Right atrium auricular region (tissue), 2 donors: ENCODE measurements at places on chromosomes 4 and X.

GRCh38 chr4:6869944-6870343 lies 39.7 kb upstream of the TBC1D14 start:
- DNase-seq = no peak
- H3K4me3 ChIP-seq = no peak overlapping the region
- H3K4me1 ChIP-seq = no peaks in the 10 kb centered on the region
- H3K36me3 ChIP-seq = peaks cover 60% of the 10 kb centered on the region

GRCh38 chr4:96486563-96486962 lies 646.7 kb downstream of the PDHA2 start:
- no peak overlapping the region for H3K4me3 ChIP-seq
- H3K4me1 ChIP-seq = no peaks in the 10 kb centered on the region
- no peaks in the 10 kb centered on the region for H3K27me3 ChIP-seq
- no peak overlapping the region for H3K27ac ChIP-seq
- no peaks in the 10 kb centered on the region for H3K36me3 ChIP-seq

DNA sequence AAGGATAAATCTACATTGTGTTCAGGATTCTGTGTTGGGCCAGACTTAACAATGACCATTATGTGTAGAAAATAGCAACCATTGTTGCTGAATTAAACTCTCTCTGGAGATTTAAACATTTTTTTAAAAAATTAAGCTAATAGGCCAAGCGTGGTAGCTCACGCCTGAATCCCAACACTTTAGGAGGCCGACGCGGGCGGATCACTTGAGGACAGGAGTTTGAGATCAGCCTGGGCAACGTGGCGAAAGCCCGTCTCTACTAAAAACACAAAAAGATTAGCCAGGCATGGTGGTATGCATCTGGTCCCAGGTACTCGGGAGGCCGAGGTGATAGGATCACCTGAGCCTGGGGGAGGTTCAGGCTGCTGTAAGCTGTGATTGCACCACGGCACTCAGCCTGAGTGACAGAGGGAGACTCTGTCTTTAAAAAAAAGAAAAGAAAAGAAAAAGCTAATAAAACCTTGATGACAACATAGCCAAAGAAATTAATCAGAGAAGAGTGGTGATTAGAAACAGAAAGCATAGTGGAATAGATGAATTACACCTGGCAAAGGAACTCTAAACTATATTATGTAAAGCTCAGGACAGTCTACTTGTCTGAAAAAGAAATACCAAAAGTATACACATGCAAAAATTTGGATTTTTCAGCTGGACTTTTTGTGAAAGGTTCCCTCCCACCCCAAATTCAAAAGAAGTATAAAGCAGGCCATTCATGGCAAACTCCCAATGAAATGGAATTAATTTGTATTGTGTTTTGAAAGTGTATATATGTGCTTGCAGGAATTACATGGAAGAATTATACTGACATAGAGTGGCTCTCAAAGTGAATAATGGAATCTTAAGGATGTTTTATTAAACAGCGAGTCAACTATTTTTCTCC lies 21.9 kb downstream of the PLS3 start:
- H3K4me1 ChIP-seq = peaks cover 13% of the 10 kb centered on the region
- peaks cover 3% of the 10 kb centered on the region for H3K36me3 ChIP-seq
- no peak overlapping the region for H3K4me3 ChIP-seq
- peak overlapping the region; percentile 29 for H3K27ac ChIP-seq

GRCh38 chrX:147912093-147912801 lies 528 bp downstream of the FMR1 start:
- no peaks in the 10 kb centered on the region for H3K36me3 ChIP-seq
- H3K27me3 ChIP-seq = no peaks in the 10 kb centered on the region
- peak overlapping the region; percentile 66 for H3K4me3 ChIP-seq
- peak overlapping the region; percentile 88 for H3K27ac ChIP-seq
- no peaks in the 10 kb centered on the region for H3K4me1 ChIP-seq
- no peak for DNase-seq

- no peak overlapping the region for H3K4me3 ChIP-seq
- no peak for DNase-seq
- no peaks in the 10 kb centered on the region for H3K36me3 ChIP-seq
- no peak overlapping the region for H3K27ac ChIP-seq
- H3K27me3 ChIP-seq = no peaks in the 10 kb centered on the region
Measured at GRCh38 chrX:138127314-138127713, 561.4 kb downstream of the ZIC3 start.

- peak overlapping the region; percentile 88 for H3K27ac ChIP-seq
- H3K36me3 ChIP-seq = no peaks in the 10 kb centered on the region
- no peaks in the 10 kb centered on the region for H3K27me3 ChIP-seq
- peak overlapping the region; percentile 59 for H3K4me3 ChIP-seq
- no peaks in the 10 kb centered on the region for H3K4me1 ChIP-seq
Measured at GRCh38 chrX:48800574-48801279, 1.1 kb upstream of the HDAC6 start.

- no peak overlapping the region for H3K4me3 ChIP-seq
- H3K27ac ChIP-seq = no peak overlapping the region
- no peak for DNase-seq
- peaks cover 34% of the 10 kb centered on the region for H3K4me1 ChIP-seq
- no peaks in the 10 kb centered on the region for H3K27me3 ChIP-seq
Measured at GRCh38 chr4:41125558-41126311, 88.6 kb downstream of the APBB2 start.

DNA sequence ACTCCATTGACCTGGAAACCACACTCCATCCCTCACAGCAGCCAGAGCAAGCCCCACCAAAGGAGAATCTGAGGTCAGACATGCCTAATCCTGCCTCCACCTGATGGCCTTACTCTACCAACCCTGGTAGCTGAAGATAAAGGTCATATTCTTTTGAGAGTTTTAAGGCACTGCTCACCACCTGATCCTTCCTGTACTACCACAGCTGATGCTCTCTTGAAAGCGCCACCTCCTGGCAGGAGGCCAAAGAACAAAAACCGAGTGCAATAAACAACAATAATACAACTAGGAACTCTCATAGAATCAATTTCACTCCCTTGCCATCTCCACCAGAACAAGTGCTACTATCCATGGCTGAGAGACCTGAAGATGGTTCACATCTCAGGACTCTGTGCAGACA lies 301.6 kb downstream of the NAF1 start:
- H3K4me3 ChIP-seq = no peak overlapping the region
- no peaks in the 10 kb centered on the region for H3K4me1 ChIP-seq
- no peak overlapping the region for H3K27ac ChIP-seq

DNA sequence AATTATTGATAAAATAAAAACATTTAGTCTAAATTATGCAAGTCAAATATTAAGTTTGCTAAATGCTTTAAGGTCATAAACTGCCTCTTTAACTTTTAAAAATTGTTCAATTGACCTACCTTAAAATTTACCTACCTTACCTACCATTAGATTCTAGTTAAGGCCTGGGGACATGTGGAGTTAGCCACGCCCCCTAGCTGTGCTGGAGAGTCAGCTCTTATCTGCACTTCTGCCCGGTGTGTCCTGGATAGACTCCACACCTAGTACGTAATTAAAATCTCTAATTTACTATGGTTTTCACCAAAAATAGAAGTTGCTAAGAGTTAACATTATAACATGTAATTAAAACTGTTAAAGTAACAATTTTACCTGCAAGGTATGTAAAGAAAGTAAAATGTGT lies 22.7 kb downstream of the TENM3 start:
- no peaks in the 10 kb centered on the region for H3K27me3 ChIP-seq
- DNase-seq = no peak
- H3K36me3 ChIP-seq = no peaks in the 10 kb centered on the region
- H3K4me3 ChIP-seq = no peak overlapping the region

DNA sequence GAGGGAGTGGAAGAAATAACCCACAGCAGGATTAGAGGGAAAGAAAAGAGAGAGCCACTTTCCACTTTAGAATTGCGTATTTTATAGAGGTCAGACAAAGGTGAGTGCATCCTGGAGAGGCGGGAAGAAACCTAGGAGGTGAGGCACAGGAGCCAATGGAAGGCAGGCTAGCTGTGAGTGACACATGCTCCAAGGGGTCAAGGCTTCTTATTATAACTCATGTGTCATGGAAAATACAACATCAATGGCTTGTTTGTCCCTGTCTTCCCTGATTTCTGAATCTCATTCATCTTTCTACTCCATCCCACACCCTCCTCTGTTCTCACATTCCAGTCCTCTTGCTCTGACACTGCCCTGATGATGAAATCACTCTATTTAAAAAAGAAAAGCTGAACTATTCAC lies 14.4 kb downstream of the ANXA3 start:
- no peaks in the 10 kb centered on the region for H3K27me3 ChIP-seq
- no peak for DNase-seq
- H3K4me3 ChIP-seq = no peak overlapping the region
- no peaks in the 10 kb centered on the region for H3K36me3 ChIP-seq
- no peak overlapping the region for H3K27ac ChIP-seq

DNA sequence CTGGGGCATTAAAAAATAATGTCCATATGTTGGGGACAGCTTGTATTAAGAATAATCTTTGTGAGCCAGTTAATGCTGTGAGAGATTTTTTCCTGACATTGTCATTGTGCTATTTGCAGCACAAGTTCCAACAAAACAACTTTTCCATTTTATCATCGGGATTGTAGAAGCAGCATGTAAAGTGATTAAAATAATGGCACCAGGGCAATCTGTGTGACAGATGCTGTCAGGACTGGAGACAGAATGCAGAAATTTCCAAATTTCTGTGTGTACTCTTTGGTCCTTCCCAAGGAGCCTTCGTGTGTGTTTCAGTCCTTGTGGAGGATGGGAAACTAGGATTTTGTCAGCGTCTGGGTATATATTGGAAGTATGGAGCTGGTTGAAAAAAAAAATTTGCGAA lies 101.5 kb upstream of the LIMCH1 start:
- H3K4me1 ChIP-seq = no peaks in the 10 kb centered on the region
- H3K4me3 ChIP-seq = no peak overlapping the region
- H3K27me3 ChIP-seq = no peaks in the 10 kb centered on the region
- no peaks in the 10 kb centered on the region for H3K36me3 ChIP-seq

GRCh38 chrX:154650221-154650510 lies 3.2 kb downstream of the CTAG2 start:
- H3K36me3 ChIP-seq = no peaks in the 10 kb centered on the region
- H3K27me3 ChIP-seq = no peaks in the 10 kb centered on the region
- no peak for DNase-seq
- no peak overlapping the region for H3K4me3 ChIP-seq

DNA sequence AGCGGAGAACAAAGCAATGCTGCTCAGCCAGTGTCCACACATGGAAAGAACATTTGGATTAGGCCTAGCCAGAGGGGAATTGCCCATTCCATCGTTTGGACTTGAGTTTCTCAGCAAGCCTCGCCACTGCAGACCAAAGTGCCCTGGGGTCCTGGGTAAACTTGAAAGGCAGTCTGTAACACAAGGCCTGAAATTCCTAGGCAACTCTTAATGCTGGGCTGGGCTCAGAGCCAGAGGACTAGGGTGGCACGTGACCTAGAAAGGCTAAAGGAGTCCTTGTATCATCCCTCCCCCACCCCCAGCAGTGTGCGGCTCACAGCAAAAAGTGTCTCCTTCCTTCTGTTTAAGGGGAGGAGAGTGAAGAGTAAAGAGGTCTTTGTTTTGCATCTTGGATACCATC lies 210.4 kb upstream of the ARX start:
- H3K27ac ChIP-seq = no peak overlapping the region
- no peak for DNase-seq
- H3K27me3 ChIP-seq = no peaks in the 10 kb centered on the region
- H3K4me3 ChIP-seq = no peak overlapping the region
- no peaks in the 10 kb centered on the region for H3K4me1 ChIP-seq

DNA sequence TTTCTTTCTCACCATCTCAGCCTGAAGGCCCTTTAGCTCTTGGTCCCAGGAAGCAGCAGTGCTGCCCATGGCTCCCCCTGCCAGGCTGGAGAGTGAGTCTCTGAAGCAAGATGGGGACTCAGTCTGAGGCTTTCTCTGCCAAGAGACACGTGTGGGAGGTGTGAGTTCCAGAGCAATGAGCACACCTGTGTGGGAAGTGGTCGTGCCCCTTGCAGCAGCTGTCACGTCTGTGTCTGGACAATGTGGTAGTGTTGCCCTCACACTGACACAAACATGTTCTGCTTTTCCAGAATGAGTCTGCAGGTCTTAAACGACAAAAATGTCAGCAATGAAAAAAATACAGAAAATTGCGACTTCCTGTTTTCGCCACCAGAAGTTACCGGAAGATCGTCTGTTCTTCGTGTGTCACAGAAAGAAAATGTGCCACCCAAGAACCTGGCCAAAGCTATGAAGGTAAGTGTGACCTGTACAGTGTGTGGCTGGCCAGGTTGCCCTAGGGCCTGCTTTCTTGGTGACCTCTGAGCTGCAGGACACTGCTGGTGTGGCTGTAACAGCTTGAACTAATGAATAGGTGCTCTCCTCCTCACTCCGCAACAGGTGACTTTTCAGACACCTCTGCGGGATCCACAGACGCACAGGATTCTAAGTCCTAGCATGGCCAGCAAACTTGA lies 1.9 kb downstream of the TACC3 start:
- H3K27me3 ChIP-seq = no peaks in the 10 kb centered on the region
- DNase-seq = no peak
- H3K4me1 ChIP-seq = peaks cover 58% of the 10 kb centered on the region
- no peak overlapping the region for H3K4me3 ChIP-seq
- H3K27ac ChIP-seq = peak overlapping the region; percentile 50

DNA sequence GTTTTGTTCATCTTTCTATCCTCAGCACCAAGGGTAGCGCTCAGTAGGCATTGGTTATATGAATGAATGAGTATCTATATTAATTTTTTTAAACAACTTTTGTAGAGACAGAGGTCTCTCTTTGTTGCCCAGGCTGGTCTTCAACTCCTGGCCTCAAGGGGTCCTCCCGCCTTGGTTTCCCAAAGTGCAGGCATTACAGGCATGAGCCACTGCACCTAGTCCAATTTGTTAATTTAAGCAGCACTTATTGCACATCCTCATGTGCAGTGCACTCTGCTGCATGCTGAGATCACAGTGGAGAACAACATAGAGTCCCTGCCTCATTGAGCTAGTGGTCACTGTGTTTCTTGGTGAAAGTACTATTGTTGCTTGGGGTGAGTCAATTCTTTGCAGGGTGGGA lies 94.4 kb downstream of the NHSL2 start:
- no peak for DNase-seq
- H3K36me3 ChIP-seq = no peaks in the 10 kb centered on the region
- H3K27ac ChIP-seq = no peak overlapping the region
- no peaks in the 10 kb centered on the region for H3K27me3 ChIP-seq
- H3K4me1 ChIP-seq = no peaks in the 10 kb centered on the region

- H3K4me1 ChIP-seq = no peaks in the 10 kb centered on the region
- DNase-seq = no peak
- H3K4me3 ChIP-seq = no peak overlapping the region
- H3K27me3 ChIP-seq = no peaks in the 10 kb centered on the region
- no peaks in the 10 kb centered on the region for H3K36me3 ChIP-seq
- H3K27ac ChIP-seq = no peak overlapping the region
Measured at GRCh38 chrX:139554991-139555675, 24.6 kb downstream of the F9 start.

- H3K27ac ChIP-seq = no peak overlapping the region
- H3K36me3 ChIP-seq = no peaks in the 10 kb centered on the region
Measured at GRCh38 chrX:39650768-39651347, 446.9 kb downstream of the BCOR start.

DNA sequence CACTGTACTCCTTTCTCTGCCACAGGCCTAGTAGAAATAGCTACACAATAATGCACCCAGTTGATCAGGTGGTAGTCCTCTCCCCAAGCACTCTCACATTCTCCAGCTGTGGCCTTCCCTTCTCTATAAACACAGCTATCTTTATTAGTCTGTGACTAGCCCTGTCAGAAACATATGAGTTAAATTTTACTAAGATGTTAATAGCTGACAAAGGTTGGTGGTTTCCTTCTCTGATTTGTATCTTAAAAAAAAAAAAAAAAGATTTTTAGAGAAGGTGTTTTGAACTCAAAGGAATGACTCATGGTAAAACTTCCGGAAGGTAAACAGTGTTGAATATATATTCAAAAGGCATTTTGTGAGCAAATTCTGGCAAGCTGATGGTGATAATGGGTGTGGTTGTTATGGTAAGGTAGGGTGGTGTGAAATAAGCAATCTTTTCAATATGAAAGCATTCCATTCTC lies 327.4 kb downstream of the PPP3CA start:
- H3K27ac ChIP-seq = no peak overlapping the region
- no peaks in the 10 kb centered on the region for H3K36me3 ChIP-seq
- no peak overlapping the region for H3K4me3 ChIP-seq
- H3K4me1 ChIP-seq = peaks cover 4% of the 10 kb centered on the region
